ENCODE measurements at places on chromosomes 2 and 18.

DNA sequence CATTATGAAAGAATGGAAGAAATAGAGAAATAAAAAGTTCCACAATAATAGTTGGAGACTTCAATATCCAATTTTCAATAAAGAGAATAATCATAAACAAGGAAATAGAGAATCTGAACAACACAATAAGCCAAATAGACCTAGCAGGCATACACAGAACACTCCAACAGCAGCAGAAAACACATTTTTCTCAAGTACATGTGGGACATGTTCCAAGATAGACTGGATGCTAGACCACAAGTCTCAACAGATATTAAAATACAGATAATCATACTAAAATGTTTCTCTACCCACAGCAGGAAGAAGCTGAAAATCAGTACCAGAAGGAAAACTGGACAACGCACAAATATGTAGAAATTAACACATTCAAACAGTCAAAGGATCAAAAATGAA lies 113.9 kb downstream of the USP34 start:
- no peak for DNase-seq

DNA sequence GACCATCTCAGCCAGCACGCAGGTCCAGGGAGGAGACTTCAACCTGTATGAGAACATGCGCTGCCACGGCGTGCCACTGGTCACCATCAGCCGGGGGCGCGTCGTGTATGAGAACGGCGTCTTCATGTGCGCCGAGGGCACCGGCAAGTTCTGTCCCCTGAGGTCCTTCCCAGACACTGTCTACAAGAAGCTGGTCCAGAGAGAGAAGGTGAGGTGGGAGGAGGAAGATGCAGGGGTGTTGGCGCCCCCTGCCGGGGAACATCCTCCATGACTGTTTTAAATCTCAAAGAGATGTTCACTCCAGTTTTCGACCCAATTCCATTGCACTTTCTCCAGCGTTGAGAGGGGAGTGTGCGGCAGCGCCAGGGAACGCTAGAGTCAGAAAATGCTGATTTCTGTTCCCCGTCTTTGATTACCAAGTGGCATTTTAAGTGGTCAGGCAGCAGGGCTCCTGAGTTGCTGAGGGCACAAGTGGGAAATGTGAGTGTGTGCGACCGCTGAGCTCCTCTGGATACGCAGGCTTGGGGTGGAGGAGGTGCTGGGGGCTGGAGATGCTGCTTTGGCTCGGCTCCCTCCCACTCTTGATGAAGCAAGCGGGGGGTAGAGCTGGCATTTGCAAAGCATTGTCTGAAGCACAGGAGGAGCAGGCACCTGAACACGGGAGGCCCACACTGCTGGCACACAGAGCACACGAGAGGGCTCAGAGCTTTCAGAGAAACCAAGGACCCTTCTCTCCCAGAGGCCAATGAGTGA lies 27.7 kb upstream of the MAPRE3 start:
- DNase-seq, result peak; percentile 48

DNA sequence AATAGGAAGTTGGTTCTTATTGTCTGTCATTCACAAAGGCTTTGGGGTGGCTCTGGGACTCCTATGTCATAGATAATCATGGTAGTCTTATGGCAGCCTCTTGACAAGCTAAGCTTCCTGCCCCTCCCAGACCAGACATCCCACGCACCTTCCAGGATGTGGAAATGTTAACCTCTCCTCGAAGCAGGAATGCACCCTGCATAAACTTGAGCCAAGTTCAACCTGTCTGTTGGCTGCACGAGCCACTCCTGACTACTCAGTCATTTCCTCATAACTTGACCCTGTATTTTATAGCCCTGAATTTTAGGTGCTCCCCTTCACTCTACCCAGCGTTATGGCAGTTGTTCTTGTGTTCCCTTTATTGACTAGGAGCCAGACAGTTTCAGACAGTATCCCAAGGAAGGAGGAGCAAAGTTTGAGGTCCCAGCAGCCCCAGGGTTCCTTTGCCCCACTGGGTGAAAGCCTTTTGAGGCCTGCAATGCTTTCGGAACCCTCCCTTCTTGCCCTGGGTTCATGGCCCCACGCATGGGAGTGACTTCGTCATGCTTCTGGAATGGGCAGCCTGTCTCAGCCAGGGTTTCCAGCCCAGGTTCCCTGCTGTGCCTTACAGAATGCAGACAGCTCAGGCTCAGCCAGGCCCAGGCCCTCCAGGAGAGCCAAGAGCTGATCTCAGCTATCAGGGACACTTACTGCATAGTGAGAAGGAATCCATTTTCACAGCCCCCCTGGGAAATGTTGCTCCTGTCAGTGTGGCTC lies 15.6 kb upstream of the INO80C start:
- no peak for DNase-seq

- no peak for DNase-seq
These were observed 8.8 kb upstream of the SNTG2 start for GRCh38 chr2:941871-942270.

DNA sequence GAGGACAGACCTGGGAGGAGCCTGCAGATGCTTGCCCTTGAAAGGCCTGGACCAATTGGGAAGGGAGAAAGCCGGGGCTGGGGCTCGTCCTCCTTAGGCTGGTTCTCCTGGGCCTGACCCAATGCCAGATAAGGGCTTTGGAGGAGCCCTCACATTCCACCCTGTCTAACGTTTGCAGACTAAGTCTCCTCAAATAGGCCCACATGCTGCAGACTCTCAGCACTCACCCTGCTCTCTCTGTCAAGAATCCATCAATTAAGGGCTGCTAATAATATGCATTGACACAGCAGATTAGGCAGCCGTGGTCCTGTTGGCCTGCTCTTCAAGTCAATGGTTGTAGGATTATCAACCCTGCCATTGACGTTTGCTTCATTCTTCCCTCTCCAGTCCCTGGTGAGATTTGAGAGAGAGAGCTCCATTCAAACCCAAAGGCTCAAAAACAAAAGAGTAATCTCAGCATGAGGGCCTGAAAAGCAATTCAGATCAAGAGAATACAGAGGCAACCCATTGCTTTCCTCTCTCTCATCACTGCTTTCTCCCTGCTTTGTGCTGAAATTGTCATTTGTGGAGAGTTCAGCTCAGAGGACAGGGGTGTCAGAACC lies 167.6 kb downstream of the INSIG2 start:
- no peak for DNase-seq

- DNase-seq, result peak; percentile 78
These were observed at the start of gene SP140 for GRCh38 chr2:230225486-230225885. Gene SP140 (plus strand): TSS chr2:230225736. CDS start chr2:230225845, 109 bp downstream.

- DNase-seq, result no peak
These were observed 2137.3 kb upstream of the CELF4 start for GRCh38 chr18:39702888-39703287.

GRCh38 chr2:204363513-204363912 lies 181.8 kb upstream of the PARD3B start:
- no peak for DNase-seq
